ENCODE measurements at places on chromosomes 12 and 14. TPM values are rescaled to one million over a fixed set of nuclear protein-coding genes. Genes with fewer than 3 reads are reported as not detected.

The TMEM30B gene
- 50.1 TPM for total RNA-seq

The LBHD2 gene
- total RNA-seq, result not detected

The PRB2 gene
- total RNA-seq, result not detected

The SLCO1B3 gene
- total RNA-seq, result 4.2 TPM

The GPRC5A gene
- 9.3 TPM for total RNA-seq

The DHRS4L2 gene
- total RNA-seq, result 23.0 TPM

The REC8 gene
- total RNA-seq, result 20.9 TPM

The POLE2 gene
- total RNA-seq, result 2.0 TPM

The PPP1R1A gene
- total RNA-seq, result 21.4 TPM

The SMCO2 gene
- total RNA-seq, result 0.40 TPM

The RNASE7 gene
- not detected for total RNA-seq

The COX6A1 gene
- 165 TPM for total RNA-seq

The FAM90A1 gene
- not detected for total RNA-seq

The C12orf54 gene
- total RNA-seq, result 2.4 TPM

The CCDC184 gene
- 6.1 TPM for total RNA-seq

The EXD2 gene
- 30.0 TPM for total RNA-seq

The DNAL1 gene
- total RNA-seq, result 22.3 TPM

The GNB3 gene
- total RNA-seq, result 7.1 TPM

The C12orf60 gene
- 2.3 TPM for total RNA-seq

The CHD8 gene
- 78.9 TPM for total RNA-seq

The KRT72 gene
- 0.18 TPM for total RNA-seq

The PLCZ1 gene
- total RNA-seq, result not detected

The FSCB gene
- 0.36 TPM for total RNA-seq

The PDE3A gene
- 10.1 TPM for total RNA-seq

The MANSC4 gene
- not detected for total RNA-seq

The USP44 gene
- total RNA-seq, result 8.0 TPM

The ERP27 gene
- 1.0 TPM for total RNA-seq

The TSHR gene
- total RNA-seq, result 3.7 TPM

The GPR65 gene
- 2.7 TPM for total RNA-seq

Measured in sciatic nerve (tissue), 2 donors.